ENCODE measurements at places on chromosomes 4 and X.

DNA sequence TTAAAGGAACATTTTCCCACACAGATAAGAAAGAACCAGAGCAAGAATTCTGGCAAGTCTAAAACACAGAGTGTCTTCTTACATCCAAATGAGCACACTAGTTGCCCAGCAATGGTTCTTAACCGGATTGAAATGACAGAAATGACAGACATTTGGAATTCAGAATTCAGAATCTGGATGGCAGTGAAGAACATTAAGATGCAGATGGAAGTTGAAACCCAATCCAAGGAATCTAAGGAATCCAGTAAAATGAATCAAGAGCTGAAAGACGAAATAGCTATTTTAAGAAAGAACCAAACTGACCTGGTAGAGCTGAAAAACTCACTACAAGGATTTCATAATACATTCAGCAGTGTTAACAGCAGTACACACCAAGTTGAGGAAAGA, 21.5 kb downstream of the ANAPC10 start:
- DNase-seq: no peak

GRCh38 chr4:148332486-148332885, 109.7 kb downstream of the NR3C2 start:
- DNase-seq: no peak

- no peak for DNase-seq
Measured at GRCh38 chrX:48776818-48777439, 9.5 kb upstream of the GATA1 start.

GRCh38 chr4:157558016-157558415, 337.5 kb downstream of the GRIA2 start:
- no peak for DNase-seq

DNA sequence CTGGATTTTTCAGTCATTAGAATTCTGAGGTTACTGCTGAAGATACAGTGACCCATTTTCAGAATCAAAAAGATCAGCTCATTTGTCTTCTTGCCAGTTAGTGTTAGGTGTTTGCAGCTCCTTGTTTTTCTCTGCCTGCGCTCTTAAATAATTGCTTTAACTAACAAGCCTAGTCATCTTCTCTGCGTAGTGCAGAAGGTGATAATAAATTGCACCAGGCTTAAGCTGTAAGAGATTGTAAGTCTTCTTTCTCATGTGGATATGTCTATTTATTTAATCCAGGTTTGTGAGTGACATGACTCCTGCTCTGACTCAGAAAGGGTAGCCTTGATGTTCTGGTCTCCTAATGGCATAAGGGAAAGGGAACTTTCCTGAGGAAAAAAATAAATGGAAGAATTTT, 167.2 kb downstream of the CEP135 start:
- DNase-seq: no peak

Data from dermis microvascular lymphatic vessel endothelial cell (primary cell).